ENCODE measurements at places on chromosomes 1 and 21. TPM values are rescaled to one million over a fixed set of nuclear protein-coding genes. Genes with fewer than 3 reads are reported as not detected.

DNA sequence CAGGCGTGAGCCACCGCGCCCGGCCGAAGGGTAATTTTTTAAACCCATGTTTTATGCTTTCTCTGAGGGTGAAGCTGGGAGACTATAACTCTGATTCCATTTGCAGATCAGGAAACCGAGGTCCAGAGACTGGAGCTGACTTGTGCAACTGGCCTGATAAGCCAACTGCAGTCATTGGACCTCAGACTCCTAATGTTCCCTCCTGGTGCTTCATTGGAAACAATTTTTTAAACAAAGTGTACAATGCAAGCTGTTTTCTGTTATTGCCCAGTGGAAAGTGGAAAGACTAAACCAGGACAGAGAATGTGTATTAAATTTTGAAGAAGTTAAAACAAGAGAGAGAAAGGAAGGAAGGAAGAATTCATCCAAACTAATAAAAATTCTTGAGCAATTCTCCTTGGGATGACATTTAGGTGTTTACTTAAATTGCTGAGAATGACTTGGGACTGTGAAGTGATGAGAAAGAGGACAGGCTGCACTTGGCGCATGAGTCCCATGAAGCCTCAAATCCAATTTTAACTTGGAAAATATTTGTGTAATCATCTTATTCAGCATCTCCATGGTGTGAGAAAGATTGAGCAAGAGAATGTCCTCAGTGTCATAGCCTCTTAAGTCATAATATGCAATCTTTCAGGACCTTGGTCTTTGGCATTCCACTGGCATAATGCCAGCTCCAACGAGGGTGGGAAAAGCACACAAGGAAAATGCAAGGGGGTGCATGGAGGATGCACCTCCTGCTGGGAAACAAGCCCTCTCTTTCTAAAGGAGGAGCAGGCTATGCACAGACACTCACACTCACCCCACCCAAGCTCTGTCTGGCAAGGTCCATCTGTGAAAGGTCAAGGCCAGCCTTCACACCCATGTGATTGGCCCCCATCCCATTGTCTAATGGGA lies 342.0 kb downstream of the SIPA1L2 start:
- DNase-seq = peak; percentile 18

DNA sequence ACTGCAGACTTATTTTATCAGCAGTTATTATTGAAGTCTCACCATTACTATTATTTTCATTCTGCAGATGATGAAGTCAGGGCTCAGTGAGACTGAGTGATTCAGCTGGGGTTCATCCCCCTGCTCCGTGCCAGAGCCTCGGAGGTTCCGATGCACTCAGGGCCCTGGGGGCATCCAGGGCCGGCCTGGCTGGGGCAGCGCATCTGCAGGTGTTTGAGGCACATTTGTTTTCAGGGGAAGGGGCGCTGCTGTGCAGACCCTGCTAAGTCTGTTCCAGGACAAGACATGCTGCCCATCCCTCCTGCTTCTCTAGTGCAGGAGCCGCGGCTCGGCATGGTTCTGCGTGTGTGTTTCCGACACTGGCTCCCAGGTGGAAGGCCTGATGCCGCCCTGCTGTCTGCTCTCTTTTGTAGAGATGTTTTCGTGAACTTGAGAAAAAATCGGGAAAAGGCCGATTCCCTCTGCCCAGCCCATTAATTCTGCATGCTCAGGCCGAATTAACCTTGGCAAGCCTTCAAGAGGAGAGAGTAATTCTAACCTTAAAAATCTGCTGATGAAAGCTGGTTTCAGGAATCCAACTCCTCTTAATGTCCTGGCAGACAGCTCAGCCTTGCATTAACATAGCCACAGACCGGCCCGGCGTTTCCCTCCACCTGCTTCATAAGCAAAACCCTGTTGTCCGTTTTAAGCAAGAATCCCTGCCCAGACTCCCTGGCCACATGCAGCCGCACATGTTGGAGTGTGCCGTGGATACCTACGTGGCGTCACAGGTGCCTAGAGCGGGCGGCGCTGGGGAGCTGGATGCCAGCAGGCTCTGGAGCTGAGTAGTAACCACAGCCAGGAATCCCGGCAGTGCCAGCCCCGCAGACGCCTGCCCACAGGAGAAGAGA lies 316.0 kb upstream of the VAMP3 start:
- peak; percentile 75 for DNase-seq

Gene SORT1
- 53.0 TPM for total RNA-seq

DNA sequence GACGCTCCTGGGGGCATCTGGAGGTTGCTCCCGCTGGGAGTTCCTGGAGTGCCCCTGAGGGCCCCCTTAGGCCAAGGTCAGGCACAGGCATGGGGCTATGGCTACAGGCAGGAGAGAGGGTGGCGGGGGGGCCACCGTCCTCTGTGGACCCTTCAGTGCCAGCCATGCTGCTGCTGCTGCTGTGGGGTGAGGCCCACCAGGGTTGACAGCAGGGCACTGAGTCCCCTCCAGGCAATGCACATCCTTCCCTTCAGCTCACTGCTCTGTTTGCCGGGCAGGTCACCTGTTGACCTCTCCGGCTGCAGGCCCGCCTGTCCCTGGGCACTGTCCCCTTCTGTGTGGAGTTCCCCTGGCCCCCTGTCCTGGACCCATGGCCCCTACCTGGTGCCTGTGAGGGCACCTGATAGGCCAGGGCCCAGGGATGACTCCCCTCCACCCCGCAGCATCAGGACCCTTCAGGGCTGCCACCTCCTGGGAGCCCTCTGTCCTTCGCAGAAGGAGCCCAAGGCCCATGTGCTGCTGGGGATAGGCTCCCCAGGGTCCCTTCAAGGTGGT lies 34.1 kb upstream of the ADARB1 start:
- DNase-seq = no peak

- no peak for DNase-seq
Observed at GRCh38 chr1:160626509-160627342, 20.1 kb downstream of the SLAMF1 start.
